ENCODE measurements at places on chromosomes 4 and X. TPM values are rescaled to one million over a fixed set of nuclear protein-coding genes. Genes with fewer than 3 reads are reported as not detected.

Gene RTL5
- 3.9 TPM for total RNA-seq

GRCh38 chr4:188154668-188155405 lies 15.6 kb downstream of the TRIML1 start:
- no peak for DNase-seq

GRCh38 chr4:92791871-92792440 lies 488.2 kb downstream of the GRID2 start:
- DNase-seq: peak; percentile 67

DNA sequence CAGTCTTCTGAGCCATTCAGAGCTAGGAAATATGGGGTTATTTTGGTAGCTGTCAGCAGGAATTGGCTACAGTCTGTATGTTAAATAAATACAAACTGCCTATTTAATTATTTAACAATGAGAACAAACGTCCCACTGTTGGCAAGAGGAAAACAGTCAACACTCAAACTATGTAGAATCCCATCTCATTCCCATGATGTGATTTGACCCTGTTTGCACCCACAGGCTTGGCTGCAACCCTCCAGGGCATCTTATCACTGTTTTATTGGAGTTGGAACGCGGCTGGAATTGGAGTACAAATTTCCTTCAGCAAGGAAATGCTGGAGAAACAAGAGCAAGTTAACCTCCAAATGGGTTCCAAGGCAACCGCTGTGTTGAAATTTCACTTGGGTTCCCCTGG lies 124.0 kb downstream of the KIT start:
- peak; percentile 98 for DNase-seq

DNA sequence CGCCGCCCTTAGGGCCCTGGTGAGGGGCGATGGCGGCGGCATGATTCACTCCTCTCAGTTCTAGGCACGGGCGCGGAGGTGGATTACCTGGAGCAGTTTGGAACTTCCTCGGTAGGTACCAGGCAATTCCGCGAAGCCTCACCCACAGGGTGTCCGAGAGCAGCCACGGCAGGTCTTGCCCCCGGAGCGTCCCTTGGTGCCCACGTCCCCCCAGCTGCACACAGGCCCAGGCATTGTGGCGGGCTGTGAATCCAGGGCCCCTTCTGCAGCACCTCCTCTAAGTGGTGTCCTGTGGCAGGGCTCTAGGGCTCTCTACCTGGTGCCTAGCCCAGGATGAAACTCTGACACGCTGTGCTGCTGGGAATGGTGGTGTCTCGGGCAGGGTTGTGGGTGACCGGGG lies 13.9 kb downstream of the TACC3 start:
- DNase-seq: no peak

Gene RNF128
- total RNA-seq: 4.2 TPM

Measured in skin of body (tissue), 3 donors.